NAMALWA (cell line): ENCODE measurements at places on chromosomes 13 and 19.
A peak's percentile ranks its signal among the peaks of the same experiment; 100 is the strongest.

- DNase-seq = no peak
Measured at GRCh38 chr13:99572921-99573320, 71.6 kb downstream of the TM9SF2 start.

DNA sequence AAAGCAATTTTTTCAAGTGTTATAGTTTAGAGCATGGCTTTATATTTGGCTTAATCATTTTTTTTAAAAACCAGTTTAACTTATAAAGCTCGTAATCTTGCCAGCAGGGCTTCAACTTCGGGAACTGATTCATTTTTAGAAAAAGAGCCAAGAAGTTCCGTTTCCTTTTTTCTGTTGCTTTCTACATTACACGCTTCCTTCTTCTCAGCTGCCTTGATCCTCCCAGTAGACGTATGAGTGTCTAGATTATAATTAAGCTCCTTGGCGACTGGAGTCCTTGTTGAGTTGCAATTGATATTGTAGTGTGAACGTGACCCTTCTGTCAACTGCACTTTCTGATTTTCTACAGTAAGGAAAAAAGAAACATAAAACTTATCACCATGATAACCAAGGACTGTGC is 497.2 kb downstream of the DIAPH3 start:
- DNase-seq = no peak

DNA sequence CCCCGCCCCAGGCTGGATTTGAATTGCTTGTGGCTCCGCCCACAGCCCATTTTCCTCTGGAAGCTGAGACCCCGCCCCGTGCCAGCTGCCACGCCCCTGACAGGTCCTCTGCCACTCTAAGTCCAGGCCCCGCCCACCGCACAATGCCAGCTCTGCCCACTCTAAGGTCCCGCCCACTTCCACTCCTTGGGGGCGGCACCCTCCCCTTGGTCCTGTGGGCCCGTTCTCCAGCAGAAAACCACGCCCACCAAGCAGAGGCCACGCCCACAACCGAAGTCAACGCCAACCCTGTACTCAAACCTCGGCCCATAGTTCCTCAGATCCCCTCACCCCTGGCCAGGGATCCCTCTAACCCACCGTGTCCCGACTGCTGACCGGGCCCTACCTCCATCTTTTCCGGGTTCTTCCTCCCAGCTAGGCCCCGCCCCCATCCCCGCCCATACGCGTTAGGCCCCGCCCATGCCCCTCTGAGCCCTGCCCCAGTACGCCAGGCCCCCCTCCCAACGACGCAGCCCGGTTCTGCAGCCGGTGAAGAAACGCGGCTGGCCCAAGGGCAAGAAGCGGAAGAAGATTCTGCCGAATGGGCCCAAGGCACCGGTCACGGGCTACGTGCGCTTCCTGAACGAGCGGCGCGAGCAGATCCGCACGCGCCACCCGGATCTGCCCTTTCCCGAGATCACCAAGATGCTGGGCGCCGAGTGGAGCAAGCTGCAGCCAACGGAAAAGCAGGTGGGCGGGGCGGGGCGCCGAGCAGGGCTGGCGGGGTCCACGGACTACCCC is 1.3 kb downstream of the HMG20B start:
- DNase-seq = peak; percentile 98

DNA sequence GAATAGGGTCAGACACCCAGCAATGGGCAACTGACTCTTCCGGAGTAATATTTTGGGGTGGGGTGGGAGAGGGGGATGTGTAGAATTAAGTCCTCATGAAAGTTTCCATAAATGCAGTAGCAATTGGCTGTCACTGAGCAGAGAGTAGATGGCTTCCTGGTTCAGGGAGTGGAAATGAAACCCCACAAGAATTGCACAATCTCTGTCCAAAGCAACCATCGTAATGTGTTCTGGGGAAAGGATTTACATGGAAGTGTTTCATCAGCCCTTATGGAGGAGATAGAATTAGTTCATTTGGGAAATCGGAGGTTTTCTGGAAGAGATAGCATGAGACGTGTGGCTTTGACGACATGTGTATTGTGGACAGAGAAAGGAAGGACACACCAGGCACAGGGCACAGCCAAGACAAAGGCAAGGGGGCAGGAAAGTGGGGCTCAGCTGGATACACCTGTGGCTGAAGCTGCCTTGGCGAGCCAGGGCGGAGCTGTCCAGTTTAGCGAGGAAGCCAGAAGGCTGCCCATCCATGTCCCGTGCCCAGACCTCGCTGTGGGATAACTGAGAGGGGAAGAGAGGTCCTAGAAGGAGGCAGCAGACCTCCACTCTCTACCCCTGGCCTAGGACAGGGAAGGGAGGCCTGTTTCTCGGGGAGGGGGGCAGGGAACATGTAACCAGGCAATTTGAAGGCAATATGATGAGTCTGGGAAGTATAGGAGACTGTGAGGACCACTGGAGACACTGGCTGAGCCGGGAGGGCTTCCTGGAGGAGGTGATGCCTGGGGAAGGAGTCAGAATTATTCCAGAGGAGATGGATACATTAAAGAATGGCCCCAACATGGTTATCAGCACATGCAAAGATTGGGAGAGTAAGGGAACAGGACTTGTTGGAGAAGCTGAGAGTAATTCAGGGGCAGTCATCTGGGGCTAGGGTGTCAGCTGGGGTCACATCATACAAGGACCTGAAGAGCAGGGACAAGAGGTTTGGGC is 2.6 kb upstream of the CLEC4G start:
- no peak for DNase-seq

GRCh38 chr13:73556902-73557301 is 498.1 kb downstream of the KLF5 start:
- DNase-seq = no peak

- DNase-seq = no peak
Measured at GRCh38 chr19:29503785-29504184, 22.0 kb upstream of the VSTM2B start.

DNA sequence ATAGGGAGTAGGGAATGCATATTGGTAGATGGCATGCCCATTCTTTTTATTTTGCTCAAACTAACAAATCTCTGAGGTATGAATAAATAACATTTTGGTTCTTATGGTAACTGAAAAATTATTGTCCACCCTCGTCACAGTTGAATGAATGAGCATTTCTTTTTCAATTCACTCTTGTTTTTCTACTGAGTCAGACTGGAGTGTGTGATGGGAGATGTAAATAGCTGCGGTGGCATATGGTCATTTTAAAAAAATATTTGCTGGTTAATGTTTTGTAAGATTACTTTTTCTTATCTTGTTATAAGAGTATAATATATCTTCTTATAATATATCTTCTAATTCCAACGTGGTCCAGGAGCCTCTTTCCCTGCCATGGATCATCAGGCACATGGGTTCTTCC is 586.5 kb downstream of the SLITRK5 start:
- no peak for DNase-seq

- DNase-seq = no peak
Measured at GRCh38 chr13:20128459-20128931, 32.4 kb downstream of the GJA3 start.

GRCh38 chr19:15488489-15489226 is 9.4 kb upstream of the PGLYRP2 start:
- DNase-seq = no peak

DNA sequence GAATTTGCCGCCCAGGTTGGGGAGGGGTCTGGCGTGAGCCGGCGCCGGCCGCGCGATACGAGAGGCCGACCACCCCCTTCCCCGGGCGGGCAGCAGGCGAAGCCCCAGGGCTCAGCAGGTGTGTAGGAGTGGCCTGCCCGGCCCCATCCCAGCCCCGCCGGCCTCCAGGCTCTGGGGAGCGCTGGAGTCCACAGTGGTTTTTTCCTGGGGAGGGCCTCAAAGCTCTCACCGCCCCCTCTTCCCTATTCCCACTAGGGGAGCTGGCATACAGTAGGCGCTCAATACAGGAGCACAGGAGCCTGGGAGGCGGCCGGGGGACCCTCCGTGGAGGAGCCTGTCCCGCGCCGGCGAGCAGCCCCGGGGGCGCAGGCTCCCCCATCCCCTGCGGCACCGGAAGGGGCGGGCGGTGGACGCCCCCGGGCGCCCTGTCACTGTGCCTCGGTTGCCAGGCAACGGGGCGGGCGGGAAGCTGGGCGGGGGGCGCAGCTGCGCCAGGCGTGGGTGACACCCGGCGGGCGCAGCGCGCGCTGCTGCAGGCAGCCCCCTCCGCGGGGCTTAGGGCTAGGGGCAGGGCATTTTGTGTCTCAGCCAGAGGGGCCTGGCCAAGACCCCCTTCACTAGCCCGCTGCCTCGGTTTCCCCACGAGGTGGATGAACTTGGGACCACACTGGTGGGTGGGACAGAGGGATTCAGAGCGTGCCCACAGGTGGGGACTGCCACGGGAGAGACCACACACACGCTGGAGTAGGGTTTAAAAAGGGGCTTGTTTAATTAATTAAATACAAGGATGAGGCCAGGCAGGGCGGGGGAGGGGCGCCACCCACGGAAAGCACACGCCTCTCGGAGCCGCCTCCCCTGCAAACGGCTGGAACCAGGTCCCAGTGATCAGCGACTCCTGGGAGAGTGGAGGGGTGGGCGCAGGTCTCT is 3.6 kb upstream of the REXO1 start:
- DNase-seq = peak; percentile 83

DNA sequence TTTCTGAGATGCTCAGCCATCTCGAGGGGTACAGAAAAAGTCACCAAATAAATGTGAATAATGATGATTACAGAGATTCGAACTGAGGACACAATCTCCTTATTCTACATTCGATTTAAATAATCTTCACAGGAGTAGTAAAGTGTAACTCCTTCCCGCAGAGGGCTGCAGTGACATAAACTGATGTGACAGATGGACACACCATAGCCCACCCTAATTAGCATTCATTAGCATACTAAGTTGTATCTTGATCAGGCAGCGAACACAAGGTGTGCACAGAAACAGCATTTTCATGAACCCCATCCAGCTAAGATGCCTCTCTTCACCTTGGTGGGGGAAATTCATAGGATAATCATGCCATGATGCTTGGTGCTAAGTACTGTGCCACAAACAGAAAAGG is 83.0 kb downstream of the TNFSF11 start:
- DNase-seq = no peak

GRCh38 chr13:113646921-113647340 is 11.1 kb downstream of the ATP4B start:
- DNase-seq = no peak
